ENCODE measurements at places on chromosomes 5 and 9.

- no peak for DNase-seq
Measured at GRCh38 chr9:114499528-114499927, 5.7 kb downstream of the WHRN start.

DNA sequence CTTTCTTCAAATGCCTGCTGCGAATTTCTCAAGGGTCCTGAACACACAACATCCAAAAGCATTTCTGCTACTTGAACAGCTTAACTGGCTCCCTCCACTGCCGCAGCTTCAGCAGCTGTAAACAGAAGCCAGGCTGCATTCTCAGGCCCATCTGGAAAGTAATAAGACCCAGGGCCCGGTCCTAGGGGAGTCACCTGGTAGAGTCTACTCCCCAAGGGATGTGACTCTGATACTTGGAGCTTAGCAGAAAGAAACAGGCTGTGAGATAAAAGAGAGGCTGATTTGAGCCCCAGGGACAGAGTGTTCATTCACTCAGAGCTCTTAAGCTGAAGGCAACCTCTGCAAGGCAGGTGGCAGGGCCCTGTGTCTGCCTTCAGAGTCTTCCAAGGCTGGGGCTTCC lies 356.8 kb downstream of the SPOCK1 start:
- DNase-seq: no peak

GRCh38 chr9:38039907-38040682 lies 28.9 kb downstream of the SHB start:
- no peak for DNase-seq

- no peak for DNase-seq
Measured at GRCh38 chr5:2848619-2849018, 97.1 kb upstream of the IRX2 start.

DNA sequence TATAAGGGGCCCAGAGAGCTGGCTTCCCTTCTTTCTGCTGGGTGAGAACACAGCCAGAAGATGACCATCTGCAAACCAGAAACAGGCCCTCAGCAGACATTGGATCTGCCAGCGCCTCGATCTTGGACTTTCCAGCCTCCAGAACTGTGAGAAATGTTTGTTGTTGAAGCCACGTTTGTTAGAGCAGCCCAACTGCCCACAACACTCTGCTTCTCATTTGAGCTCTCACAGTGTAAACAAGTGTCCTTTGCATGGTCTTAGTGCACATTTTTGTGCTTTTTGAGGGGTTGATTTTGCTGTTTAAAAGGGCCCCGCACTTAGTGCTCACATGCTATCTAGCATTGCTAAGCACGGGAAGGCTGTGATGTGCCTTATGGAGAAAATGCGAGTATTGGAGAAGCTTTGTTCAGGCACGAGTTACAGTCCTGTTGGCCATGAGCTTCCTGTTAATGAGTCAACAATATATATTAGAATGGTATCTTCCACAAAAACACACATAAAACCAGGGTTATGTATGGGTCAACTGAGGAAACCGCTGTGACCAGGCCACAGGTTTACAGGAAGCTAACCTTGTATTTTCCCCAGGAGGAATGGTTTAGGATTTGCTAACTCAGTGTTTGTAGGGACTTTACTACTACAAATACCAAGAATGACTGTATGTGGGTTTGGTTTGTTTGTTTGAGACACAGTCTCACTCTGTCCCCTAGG lies 11.9 kb downstream of the CMBL start:
- no peak for DNase-seq

DNA sequence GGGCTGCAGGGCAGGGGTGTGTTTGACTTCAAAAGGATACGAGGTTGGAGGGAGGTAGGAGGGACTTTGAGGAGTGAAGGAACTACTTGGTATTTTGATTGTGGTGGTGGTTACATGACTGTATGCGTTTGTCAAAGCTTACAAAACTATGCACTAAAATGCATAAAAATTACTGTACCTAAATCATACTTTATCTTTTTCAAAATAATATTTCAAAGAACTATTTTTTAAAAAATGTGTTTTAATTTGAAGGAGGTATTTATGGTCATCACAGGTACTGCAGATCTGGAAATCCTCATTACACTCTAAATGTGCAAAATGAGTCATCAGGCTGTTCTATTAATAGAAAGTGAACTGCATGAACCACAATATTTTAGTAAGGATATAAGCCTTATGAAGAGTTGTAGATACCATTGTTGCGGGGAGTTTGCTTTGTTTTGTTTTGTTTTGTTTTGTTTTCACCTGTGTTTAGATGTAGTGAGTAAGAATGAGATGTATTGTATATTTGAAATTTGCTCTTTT lies 116.9 kb downstream of the ARRDC3 start:
- peak; percentile 34 for DNase-seq

DNA sequence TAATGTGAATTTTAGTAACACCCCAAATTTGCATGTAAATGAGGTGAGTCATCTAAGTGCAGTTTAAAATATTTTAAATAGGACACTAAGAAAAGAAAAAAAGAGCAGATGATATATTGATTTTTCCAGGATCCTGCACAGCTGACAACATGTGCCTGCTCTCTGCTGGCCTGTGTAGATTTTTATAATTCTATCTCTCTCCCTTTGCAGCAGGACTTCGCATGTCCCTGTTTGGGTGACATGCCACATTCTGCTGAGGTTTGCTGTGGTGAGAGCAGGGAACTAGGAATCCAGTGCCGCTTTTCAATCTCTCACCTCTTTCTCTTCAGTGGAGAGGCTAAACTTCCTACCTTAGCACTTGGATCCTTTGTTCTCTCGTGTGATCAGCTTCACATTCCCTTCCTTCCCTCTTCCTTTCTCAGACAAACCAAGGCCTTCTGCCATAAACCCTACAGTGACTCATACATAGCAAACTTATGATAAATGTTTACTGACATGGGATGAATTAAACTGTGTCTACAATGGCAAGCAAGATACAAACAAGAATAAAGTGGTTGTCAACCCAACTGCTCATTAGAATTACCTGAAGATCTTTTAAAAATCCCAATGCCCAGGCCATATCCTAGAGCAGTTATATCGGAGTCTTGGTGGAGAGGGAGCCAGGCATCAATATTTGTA lies 198.8 kb upstream of the EFNA5 start:
- peak; percentile 29 for DNase-seq

DNA sequence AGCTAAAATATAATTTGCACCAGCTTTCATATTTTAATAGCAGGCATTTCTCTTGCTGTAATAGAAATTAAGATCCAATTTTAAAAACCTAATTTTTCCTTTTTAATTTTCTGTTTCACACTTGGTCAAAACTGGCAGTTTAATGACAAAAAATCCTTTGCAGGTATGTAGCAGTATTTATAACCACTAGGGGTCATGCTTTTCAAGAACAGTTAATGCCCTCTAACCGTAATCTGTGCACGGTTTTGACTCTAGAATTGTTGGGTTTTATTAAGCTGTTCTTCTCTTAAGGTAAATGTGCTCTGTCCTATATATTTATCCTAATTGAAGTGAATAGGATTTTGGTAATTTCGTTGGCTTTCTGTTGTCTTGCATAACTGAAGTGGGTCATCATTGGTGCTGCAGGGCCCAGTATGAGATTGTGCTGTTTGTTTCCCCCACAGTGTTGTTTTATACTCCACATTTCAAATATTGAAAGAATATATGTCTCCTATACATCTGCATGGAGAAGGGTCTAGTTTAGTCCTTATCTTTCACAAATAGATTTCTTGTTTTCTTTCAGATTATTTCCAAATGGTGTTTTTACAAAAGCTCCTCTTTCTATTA lies 107.4 kb downstream of the SCAMP1 start:
- DNase-seq: peak; percentile 56

DNA sequence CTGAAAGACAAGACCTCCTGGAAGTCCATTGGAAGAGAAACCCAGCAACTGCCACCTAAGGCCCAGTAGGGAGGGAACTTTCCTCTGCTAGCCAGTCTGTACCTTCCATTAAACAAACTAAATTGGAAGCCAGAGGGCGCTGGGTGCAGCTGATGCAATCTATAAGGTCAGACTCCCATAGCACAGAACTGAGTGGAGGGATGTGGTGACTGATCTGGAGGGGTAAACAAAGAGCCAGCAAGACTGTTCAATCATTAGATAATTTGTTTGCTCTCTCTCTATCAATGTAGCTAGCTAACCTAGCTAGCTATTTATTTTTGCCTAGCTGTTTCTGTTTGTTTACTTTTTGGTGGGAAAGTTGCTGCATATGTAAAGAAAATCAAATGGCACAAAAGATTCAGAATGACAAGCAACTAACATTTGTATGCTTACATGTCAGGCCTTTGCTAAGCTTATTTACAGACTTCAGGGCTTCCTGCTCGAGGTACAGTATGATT lies 291.8 kb upstream of the DAB2 start:
- peak; percentile 71 for DNase-seq

GRCh38 chr5:4374866-4375265 lies 765.3 kb upstream of the ADAMTS16 start:
- DNase-seq: no peak

DNA sequence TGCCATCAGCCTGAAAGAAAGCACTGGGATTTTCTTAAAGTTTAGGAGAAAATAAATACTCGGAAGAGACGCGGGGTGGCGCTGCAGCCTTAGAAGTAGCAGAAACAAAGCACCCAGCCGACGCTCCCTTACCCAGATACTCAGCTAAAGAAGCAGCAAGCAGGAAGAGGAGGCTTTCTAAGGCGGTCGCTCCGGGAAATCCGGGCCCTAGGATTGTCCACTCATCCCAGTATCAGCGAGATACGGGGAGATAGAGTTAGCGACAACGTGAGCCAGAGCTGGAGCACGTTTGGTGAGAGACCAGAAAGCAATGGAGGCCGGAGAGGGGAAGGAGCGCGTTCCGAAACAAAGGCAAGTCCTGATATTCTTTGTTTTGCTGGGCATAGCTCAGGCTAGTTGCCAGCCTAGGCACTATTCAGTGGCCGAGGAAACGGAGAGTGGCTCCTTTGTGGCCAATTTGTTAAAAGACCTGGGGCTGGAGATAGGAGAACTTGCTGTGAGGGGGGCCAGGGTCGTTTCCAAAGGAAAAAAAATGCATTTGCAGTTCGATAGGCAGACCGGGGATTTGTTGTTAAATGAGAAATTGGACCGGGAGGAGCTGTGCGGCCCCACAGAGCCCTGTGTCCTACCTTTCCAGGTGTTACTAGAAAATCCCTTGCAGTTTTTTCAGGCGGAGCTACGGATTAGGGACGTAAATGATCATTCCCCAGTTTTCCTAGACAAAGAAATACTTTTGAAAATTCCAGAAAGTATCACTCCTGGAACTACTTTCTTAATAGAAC lies at the start of gene PCDHB2:
Gene PCDHB2, plus strand, starts transcription at position 135 of the 782 bp plus-strand sequence. Its CDS starts 176 bp downstream, at position 311.
- DNase-seq: peak; percentile 93

- no peak for DNase-seq
Measured at GRCh38 chr9:99516657-99517049, 294.6 kb downstream of the SEC61B start.
